ENCODE measurements at places on chromosomes 4 and X.

DNA sequence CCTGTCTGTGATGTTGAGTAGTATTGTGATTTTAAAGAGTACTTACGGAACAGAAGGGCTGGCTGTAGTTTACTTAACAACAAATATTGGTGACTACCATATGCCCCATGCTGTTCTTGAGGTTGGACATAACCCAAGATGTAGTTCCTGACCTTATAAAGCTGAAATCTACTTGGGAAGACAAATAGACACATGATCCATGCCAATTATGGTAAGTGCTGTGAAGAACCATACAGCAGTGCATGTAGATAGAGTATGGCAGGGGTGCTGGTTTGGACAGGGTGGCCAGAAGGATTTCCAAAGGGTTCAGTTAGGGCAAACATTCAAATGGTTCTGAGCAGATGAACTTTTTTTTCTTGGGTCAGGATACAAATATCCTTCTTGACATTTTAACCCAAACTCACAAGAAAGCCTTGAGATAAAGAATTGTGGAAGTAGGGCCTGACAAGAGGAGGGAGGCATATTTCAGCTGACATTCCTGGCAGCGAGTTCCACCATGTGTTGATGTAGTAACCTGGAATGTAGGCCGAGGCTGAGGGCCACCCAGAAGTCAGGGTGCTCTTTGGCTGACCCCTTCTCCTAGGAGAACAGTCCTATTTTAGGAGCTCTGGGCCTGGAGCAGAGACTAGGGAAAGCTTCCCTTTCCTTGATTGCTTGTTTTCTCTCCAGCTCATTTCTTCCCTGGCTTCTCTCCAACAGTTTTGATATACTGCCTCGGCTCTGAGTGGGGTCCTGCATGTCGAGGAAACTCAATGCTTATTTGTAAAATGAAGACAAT, 74.2 kb downstream of the FREM3 start:
- DNase-seq, result no peak

GRCh38 chr4:132506568-132506967, 642.5 kb upstream of the PCDH10 start:
- DNase-seq, result no peak

- DNase-seq, result no peak
These were observed at the start of gene INPP4B for GRCh38 chr4:142846108-142846728. Gene INPP4B (minus strand): TSS chr4:142846301.

- DNase-seq, result no peak
These were observed 9.6 kb downstream of the MAMLD1 start for GRCh38 chrX:150372756-150373155.

DNA sequence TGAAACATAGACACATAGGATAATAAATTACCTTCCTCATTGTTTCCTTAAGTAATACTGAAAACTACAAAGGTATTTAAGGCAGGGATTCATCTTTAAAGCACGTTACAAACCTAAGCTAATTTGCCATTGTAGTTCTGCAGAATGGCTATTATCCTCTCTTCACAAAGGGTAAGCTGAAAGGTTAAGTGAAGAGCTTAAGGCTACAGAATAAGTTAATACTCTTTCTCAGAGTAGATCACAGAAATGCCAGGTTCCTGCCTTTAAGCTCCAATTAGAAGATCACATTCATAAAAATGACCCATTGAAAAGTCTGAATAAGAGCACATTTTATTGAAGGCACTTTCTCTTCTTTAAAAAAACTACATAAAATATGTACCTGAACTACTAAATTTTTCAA, 42.1 kb upstream of the PRDM5 start:
- no peak for DNase-seq

GRCh38 chr4:22345055-22345454, 170.8 kb downstream of the ADGRA3 start:
- DNase-seq, result no peak

DNA sequence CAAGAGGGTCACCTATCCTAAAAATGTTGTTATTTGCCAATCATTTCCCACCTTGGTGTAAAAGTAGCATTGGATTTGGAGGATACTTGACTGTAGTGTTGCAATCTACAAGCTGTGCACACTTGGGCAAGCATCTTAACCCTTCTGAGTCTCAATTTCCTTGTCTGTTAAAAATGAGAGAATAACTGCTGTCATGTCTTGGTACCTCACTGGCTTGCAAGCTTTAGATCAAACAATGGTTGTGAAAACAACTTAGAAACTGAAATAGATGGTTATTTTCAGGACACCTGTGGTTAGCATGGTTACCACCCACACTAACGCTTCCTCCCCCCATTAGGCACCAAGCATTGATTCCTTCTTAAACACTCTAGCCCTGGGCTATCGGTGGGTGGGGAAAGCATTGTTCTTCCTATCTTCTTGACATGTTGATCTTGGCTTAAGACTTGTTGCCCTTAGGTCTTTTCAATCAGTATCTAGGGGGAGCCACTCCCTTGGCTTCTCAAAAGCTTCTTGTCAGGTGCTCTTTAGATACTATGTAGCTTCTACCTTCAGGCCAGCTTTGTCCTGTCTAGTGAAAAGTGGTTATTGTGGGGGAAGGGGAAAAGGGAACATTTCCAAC, 10.6 kb upstream of the AMOT start:
- DNase-seq, result no peak

DNA sequence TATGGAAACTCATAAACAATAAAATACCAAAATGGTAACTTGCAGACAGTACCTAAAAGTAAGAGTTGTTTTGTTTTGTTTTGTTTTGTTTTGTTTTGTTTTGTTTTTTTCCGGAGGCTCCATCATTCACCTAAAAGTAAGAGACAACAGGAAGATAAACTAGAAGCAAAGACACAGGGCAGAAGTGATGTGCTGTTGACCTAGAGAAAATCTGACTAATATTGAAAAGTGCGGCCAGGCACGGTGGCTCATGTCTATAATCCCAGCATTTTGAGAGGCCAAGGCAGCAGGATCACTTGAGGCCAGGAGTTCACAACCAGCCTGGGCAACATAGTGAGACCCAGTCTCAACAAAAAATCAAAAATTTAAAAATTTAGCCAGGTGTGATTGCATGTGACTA, 5.6 kb upstream of the CENPC start:
- no peak for DNase-seq

GRCh38 chr4:180650273-180650672, 1592.9 kb upstream of the TENM3 start:
- DNase-seq, result no peak

- no peak for DNase-seq
These were observed 315.4 kb downstream of the NR3C2 start for GRCh38 chr4:148126825-148127224.

DNA sequence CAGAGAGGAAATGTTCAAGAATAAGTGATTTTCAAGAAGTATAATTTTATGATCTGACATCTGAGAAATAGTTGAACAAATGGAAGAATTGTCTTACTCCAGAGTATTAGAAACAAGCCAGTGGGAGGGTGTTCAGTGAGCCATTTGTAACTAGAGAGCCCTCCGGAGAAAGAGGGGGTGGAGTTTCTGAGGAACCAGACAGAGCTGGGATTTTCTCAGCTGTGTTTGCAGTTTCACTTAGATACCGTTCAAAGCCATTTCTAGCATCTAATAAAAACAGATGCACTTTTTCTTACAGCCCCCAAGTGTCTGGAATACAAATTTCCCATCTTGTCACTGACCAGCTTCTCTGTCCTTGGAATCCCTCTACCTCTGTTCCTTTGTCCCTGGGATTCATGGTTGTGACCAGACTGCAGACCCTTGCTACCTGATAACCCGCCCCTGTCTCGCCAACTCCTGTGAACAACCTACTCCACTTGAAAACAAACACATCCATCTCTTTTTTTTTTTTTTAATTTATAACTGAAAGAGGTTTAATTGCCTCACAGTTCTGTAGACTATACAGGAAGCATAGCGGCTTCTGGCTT, 132.8 kb upstream of the KLF3 start:
- no peak for DNase-seq

GRCh38 chrX:68588602-68589371, 58.7 kb upstream of the STARD8 start:
- no peak for DNase-seq

- no peak for DNase-seq
These were observed 18.8 kb upstream of the STX18 start for GRCh38 chr4:4560642-4561041.

GRCh38 chr4:124790471-124790870, 77.9 kb upstream of the ANKRD50 start:
- DNase-seq, result no peak

DNA sequence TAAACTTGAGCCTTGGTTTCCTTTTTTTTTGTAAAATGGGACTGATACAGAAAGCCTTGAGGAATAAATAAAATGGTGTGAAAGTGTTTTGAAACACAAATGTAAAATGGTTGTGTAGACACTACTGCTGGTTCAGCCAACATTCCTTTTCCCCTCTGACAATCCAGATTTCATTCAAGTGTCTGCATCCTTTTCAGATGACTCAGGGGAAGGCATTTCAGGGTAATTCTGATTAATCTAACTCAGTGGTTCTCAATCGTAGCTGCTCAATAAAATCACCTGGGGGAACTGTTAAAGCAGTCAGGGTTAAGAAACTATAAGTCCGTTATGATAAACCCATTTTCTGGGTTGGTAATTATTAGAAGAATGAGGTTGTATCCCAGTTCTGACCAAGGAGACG, 4.6 kb downstream of the ARHGAP10 start:
- DNase-seq, result no peak

DNA sequence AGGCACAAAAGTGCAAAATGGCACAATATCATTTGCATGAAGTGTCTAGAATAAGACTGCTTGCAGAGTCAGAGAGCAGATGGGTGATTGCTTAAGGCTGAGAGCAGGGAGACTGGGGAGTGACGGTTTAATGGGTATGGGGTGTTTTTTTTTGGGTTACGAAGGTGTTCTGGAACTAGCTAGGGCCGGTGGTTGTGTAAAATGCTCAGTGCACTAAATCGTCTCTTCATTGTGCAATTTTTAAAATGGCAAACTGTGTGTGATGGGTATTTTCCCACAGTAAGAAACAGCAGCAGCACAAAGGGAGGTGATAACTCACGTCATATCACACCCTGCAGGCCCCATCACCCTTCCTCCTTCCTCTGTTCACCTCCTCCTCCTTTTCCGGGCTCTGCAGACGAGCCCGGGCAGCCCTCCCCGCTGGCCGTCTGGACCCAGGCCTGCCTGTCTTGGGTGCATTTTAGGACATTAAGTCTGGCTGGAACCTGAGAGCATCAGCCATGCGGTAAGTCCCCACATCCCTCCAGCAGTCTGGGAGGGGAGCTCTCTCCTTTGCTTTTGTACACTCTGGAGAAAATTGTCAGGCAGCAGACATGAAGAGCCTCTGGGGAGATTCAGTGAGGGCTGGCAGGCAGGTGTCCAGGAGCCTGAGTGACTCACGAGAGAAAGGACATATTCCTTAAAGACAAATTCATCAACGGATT, 42.7 kb downstream of the ASMT start:
- no peak for DNase-seq

DNA sequence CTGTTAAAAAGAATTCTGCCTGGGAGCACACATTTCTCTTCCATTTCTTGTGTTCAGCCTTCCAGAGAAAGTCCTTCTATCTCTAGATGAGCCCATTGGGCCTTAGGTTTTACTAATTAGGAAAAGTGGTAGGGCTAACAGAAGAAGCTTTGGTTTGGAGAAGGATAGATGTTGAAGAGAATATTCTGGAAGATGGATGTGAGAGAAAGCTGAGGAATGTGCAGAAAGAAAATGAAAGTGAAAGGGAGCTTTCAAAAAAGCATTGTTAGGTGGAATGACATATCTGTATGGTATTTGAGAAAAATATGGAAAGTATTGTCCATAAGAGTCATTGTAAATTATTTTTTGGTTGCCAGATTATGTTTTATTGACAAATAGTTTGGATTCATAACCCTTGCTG, 474.8 kb upstream of the SLIT2 start:
- no peak for DNase-seq

DNA sequence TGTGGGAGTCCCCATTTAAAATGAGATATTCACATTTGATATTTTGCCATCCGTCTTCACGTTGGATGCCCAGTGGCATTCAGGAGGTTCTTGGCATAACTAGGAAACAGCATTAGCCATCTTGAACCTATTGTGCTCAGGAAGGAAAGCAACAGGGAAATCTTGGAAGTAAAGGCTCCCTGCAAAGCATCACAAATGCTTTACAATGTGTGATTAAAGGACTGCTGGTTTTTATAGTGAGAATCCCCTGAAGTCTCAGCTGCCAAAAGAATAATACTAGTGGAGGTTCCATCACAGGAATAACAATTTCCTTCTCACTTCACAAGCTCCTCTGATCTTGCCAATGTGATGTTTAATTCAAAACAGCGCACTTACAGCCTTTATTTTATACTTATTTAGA, 49.7 kb upstream of the NPNT start:
- DNase-seq, result no peak

DNA sequence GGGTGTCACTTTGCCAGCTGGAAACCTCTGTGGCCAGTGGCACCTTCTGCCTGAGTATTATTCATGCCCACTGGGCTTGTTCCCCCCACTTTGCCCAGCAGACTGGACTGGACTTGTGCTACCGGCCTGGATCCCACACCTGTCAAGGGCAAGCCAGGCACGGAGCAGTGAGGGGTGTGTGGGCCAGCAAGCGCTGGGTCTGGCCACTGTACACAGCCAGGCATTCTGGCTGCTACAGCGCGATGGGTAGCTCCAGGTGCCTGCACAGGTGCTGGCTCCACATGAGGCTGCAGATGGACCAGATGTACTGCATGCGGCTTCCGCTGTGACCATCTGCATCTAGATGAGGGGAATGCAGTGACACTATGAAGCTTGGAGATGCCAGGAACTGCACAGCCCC, 39.5 kb downstream of the KCNE5 start:
- no peak for DNase-seq

DNA sequence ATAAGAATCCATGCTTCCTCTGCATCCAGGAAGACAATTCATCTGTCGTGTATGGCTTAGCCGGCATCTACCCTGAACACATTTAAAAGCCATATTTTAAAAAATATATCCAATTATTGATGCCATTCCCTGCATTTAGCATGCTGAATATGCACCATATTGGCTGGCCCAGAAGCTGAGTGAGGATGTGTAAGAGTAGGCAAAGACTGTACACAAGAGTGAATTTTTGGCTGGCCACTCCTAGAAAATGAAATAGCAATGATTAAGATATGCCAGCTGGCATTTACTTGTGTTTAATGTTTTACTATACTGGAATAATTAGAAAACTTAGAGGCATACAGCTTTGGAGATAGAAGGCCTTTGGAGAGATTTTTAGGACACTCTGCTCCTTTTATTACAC, 25.8 kb downstream of the GABRA4 start:
- DNase-seq, result no peak

GRCh38 chr4:173218411-173219125, 50.0 kb downstream of the GALNT7 start:
- no peak for DNase-seq

DNA sequence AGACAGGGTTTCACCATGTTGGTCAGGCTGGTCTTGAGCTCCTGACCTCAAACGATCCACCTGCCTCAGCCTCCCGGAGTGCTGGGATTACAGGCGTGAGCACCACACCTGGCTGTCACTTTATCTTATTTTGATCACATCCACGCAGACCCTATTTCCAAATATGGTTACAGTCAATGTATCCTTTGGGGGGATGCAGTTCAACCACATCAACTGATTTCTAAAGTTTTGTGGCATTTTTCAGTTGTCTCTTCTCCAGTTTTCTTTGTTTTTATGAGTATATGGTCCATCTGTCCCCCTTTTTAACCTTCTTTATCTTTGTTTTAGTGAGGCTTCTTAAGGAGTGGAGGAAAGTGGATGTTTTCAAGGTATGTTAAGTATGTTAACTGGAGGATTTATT, 4.1 kb upstream of the HPF1 start:
- no peak for DNase-seq

GRCh38 chrX:66680451-66680850, 41.6 kb upstream of the EDA2R start:
- no peak for DNase-seq

All from SHP77 (cell line).